Non-pigmented ciliary epithelial cell (primary cell): ENCODE measurements at places on chromosomes 5 and 9.

DNA sequence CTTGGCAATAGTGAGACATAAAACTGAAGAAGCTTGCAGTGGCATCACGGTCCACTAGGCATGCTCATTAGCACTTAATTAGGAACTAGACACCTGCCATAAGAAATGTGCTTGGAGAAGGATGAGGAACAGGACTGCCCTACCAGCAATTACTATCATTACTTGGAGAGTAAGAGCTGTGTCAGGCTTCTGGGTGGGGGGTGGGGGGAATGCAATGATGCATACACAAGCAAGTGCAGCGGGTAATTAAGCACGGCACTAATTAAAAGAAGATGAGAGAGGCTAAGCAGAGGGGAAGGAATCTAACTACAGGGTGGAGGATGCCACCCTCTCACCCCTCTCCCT, 53.1 kb downstream of the TLE1 start:
- DNase-seq, result no peak

GRCh38 chr9:23926368-23926767, 100.3 kb upstream of the ELAVL2 start:
- DNase-seq, result no peak

DNA sequence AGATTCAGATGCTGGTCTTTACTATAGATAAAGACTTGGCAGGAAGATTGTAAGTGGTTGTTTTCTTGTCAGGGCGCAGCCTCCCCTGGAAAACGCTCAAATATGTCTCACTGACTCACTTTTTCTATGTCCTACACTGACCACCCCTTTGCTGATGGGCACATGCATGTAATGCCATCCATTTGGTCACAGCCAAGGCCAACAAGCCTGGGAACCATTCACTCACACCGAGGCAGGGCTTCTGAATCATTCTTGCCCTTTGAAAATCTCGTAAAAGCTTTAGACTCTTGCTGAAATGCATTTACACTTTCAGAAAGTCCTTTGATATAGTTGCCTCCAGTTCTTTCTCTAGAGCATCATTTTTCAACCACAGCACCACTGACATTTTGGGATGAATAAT, 249.4 kb downstream of the ACTL7B start:
- no peak for DNase-seq

DNA sequence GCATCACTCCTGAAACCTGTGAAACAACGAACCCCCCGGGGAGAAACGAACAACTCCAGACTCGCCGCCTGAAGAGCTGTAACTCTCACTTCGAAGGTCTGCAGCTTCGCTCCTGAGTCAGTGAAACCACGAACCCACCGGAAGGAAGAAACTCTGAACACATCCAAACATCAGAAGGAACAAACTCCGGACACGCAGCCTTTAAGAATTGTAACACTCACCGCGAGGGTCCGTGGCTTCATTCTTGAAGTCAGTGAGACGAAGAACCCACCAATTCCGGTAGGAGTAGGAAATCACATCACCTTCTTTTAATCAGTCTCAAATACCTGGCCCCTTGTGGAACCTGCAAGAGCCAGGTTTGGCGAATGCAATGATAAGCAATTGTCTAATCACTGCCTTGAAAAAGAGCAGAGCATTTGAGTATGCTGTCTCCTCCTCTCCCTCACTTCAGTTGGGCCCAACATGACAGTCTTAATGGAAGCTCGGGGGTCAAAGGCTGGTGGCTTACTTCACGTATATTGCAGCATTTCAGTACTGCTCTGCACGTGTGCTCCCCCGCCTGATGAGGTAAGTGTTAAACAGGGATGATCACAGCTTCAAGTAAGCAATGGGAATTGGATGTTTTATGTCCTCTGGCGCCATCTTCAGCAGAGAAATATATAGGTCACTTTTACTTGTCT, 473 bp downstream of the IRGM start:
- DNase-seq, result peak; percentile 70

- DNase-seq, result no peak
Observed at GRCh38 chr5:65946198-65946745, 19.9 kb downstream of the ERBIN start.

- DNase-seq, result peak; percentile 76
Observed at GRCh38 chr9:70438341-70438928, 24.0 kb upstream of the KLF9 start.

DNA sequence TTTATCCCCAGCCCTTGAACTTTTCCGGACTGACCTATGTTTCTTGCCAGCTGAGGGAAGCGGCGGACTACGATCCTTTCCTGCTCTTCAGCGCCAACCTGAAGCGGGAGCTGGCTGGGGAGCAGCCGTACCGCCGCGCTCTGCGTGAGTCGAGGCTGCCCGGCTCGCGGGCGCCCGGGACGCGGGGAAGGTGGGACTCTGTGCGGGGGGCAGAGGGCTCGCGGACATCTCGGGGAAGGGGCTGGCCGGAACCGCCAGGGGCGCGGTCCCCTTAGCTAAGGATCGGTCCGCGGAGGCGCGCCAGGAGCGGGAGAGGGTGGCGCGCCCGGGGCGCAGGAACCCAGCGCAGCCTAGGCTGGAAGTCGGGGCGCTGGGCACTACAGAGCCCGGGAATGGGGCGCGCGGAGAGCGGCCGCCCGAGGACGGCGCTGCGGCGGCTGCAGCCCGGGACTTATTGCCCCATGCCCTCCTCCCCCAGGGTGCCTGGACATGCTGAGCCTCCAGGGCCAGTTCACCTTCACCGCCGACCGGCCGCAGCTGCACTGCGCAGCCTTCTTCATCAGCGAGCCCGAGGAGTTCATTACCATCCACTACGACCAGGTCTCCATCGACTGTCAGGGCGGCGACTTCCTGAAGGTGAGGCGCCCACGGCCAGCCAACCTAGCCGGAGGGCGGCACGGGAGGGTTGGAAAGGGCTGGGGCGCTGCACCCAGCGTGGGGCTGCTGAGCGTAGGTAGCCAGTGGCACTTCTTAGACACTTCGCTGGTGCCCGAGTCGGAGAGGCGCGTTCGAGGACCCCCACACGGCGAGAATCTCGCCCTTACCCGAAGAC, 922 bp downstream of the CRHBP start:
- DNase-seq, result no peak

DNA sequence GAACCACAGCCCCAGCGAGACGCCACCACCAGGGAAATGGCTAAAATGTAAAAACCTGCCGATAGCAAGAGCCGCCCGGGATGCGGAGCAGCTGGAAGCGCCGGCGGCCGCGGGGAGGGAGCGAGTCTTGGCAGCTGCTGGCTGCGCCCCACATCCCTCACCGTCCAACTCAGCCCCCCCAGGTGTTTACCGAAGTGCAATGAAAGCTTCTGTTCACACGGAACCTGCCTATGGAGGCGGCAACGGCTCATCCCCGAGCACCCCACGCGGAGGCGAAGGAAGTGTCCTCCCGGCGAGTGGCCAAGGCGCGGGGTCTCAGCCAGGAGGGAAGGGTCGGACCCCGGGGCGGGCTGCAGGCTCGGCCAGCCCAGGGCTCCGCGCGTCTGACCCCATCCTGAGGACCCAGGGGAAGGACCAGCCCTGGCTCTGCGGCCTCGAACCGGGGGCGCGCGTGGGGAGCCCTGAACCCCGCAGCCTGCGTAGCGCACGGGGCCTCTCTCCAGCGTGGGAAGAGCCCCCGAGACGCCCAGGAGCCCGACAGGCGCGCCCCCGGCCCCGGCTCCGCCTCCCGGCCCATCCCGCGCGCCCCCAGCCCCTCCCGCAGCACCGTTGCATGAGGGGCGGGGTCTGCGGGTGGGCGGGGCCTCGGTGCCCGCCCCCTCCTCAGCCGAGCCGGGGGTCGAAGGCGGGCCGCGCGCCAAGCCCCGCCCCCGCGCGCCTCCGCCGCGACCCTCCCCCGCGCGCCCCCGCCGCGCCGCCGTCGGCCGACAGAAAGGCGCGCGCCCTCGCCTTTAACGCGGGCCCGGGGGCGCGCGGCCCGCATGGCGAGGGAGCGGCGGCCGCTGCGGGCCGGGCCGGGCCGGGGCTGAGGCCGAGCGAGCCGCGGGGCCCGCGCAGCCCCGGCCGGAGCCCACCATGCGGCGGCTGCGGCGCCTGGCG, at the start of gene DIPK1B:
Gene DIPK1B (plus strand): TSS at position 822 of the 939 bp plus-strand sequence. CDS start 94 bp downstream, at position 916.
- DNase-seq, result no peak

GRCh38 chr5:8521991-8522390, 653.0 kb downstream of the MTRR start:
- DNase-seq, result no peak

- DNase-seq, result no peak
Observed at GRCh38 chr5:89072842-89073672, 190.1 kb upstream of the MEF2C start.

DNA sequence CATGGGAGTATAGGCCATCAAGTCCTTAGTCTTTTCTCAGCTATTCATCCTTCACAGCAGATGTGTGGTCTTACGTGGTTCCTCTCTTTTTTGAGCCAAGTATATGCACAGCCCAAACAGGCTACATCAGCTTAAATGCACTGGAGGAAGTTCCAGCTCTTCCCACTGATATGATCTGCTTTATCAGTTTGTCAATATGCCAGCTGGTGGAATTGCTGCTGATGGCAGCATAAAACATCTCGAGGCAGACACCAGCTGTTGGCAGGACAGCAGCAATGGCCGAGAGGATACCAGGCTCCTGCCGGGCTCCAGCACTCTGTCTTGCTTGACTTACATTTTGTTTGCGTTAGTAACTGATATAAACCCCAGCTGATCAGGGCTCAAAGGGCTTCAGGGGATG, 143.4 kb downstream of the TENT4A start:
- no peak for DNase-seq

DNA sequence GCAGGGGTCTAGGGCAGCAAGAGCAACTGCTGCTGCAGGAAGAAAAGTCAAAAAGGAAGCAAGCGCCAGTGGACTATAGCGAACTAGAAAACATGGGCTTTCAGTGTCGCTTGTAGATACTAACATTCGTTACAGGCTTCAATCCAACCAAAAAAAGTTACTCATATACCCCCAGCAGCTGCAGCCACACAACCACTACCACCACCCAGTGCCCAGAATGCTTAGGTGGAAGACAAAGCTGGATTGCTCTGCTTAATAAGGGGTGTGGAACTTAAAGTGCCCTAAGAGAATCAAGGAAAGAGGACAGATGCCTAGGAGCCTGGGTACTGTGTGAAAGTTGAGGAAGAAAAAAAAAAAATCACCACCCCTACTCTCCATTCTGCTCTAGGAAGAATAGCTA, 203.6 kb downstream of the ELAVL2 start:
- no peak for DNase-seq

GRCh38 chr9:94861589-94862272, 135.2 kb downstream of the AOPEP start:
- no peak for DNase-seq

- no peak for DNase-seq
Observed at GRCh38 chr9:37302277-37302676, 120.2 kb upstream of the GRHPR start.

GRCh38 chr5:128252756-128253155, 169.2 kb downstream of the SLC12A2 start:
- DNase-seq, result no peak

DNA sequence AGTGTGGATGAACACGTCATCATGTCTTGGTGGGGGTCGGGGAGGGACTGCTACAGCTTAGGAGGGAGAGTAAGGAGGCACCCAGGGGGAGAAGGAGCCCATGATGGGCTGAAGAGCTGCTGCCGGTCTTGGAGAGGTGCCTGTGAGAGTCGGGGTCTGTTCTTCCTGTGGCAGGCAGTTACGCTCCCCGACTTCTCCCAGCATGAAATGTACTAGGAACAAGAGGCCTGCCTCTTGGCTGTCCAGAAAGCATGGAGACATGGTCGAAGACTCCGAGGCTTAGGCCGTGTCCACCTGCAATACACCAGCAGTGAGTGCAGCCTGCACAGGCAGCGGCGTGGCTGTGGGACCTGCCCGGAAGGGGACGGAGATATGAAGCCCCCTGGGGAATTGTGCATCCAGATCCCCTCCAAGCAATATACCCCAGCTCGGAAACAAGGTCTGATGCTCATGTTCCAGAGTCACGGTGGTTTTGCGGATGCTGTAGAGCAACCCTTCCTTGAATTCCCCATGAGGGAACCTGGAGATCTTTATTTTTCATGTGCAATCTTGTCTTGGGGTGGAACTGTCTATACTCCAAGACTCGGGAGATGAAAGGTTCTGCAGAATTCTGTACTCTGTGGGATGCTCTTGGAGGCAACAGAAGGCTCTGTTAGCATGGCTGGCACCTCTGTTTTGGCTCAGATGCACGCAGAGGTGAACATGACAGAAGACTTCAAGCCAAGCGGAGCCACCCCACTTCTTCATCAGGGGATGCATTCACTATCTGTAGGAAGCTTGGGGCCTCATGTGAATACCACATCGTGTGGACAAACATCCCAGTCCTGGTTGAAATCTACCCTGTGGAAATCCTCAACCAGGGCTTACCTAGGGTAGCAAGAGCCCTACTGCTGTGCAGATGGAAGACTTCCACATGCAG, 374.9 kb upstream of the IRX4 start:
- DNase-seq, result no peak

DNA sequence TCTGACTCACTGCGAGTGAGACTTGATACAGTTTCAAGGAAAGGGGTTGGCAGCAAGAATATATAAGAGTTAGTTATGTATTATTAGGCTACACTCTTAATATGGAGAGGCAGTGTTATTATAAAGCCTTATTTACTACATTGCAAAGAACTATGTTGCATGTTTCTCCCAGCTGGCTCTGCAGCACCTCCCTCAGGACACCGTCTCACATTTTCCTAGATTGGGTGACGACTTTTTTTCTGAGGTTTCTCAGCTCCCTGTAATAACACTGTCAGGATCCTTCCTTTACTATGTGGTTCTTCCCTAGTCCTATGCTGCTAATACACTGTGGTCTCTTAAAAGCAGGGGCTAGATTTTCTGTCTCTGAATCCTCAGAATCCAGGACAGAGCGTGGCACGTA, 153.7 kb downstream of the INSYN2B start:
- no peak for DNase-seq

- no peak for DNase-seq
Observed at GRCh38 chr9:114266969-114267368, 55.9 kb upstream of the ORM1 start.

- no peak for DNase-seq
Observed at GRCh38 chr5:35430381-35431162, 187.1 kb upstream of the SPEF2 start.

DNA sequence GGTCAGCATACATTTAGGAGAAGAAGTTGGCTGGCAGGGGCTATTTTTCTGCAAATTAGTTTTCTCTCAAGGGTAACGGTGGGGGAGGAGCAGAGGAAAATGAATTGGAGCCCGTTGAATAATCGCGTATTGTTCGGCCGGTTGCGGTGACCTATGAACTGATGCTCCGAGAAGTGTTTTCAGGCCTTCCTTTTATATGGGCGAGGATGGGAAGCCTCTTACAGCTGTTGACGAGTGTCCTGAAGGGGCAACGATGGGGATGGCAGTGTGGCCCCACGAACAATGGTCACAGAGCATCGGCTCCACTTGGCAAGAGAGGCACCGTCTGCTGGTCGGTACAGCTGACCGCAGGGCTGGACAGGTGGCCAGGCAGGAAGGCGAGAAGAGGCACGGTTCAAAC, 400.7 kb downstream of the ZSWIM6 start:
- no peak for DNase-seq

- DNase-seq, result no peak
Observed at GRCh38 chr5:150129813-150130492, 25.7 kb downstream of the PDGFRB start.

GRCh38 chr5:139272471-139273321, 20.8 kb upstream of the MATR3 start:
- no peak for DNase-seq
